ENCODE measurements at places on chromosomes 3 and 15.

GRCh38 chr15:69825941-69826818 is 271.5 kb downstream of the TLE3 start:
- DNase-seq: no peak

- DNase-seq: no peak
These were observed 233.3 kb downstream of the UACA start for GRCh38 chr15:70530017-70530499.

- no peak for DNase-seq
These were observed 23.7 kb downstream of the CRYGS start for GRCh38 chr3:186520431-186520830.

GRCh38 chr3:123026565-123027291 is 835 bp downstream of the SEMA5B start:
- DNase-seq: no peak

- no peak for DNase-seq
These were observed 113.9 kb downstream of the SEMA5B start for GRCh38 chr3:122913539-122914100.

DNA sequence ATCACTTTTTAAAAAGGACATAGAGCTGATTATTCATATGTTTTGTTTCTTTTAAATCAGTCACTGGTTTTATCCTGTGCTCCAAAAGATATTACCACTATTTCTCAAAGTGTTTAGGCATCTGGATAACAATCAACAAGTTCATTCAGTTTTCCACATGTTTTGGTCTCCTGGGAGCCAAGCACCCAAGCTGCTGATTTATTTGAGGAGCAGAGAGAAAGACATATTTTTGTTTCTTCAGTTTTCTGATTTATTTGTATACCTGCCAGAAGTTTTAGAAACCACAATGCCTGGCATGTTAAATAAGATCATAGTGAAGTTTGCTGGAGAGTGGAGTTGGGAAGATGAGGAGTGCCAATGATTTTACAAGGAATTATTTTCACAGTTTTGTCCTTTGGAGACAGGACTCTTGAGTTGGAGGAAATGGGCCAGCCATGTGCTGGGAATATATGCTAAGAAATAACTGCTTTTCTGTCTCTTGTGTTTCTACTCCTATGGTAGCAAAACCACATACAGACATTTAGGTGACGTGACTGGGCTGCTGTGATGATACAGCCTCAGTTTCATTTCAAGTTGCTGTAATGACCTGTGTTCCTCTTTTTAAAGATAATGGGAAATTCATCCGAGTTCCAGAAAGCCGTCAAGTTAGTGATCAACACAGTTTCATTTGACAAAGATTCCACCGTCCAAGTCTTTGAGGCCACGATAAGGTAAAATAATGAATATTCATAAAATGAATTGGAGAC is 11.7 kb downstream of the EDEM1 start:
- no peak for DNase-seq

- no peak for DNase-seq
These were observed 140.4 kb downstream of the FBN1 start for GRCh38 chr15:48505067-48505466.

- no peak for DNase-seq
These were observed 175.8 kb downstream of the XXYLT1 start for GRCh38 chr3:195095035-195095703.

- no peak for DNase-seq
These were observed 525 bp downstream of the NPTN start for GRCh38 chr15:73632670-73633058.

DNA sequence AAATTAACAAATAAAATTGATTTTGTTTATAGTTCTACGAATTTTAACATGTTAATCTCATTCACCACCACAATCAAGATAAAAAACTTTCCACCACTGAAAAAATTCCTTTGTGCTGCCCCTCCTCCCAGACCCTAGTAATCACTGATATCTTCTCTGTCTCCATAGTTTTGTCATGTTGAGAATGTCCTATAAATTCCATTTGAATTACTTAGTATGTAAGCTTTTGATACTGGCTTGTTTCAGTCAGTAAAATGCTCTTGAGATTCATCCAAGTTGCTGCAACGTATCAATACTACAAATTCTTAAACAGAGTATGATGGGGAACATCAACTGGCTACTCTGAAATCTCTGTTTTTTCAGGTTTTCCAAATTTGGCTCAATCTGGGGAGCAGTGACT is 129.6 kb downstream of the CTNNB1 start:
- DNase-seq: no peak

DNA sequence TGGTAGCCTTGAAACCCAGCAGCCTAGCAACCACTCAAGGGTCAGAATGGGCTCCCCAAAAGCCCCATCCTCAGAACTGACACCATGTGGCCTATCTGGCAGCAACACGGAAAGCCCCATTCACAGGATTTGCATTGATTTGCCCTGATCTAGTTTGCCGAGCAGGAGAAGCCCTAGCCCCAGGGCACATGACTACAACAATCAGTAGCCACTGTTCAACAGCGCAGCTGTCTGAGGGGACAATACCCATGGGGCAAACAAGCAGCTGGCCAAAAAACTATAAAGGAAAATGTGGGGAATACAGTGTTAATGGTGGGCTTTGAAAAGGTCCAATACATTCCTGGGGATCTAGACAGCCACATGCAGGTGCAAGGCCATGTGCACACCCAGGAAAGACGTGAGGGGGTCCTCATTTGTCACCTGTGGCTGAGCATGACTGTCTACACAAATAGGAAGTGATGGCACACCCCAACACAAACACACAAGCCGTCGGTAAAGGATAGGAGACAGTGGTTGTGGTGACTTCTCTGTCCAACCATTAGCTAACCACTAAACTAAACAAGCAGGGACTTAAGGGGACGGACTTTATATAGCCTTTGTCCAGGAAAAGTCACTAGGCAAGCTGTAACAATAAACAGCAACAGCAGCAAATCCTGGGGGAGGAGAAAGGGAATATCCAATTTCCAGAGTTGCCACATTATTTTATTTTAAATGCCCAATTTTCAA is 113.7 kb downstream of the LRIG1 start:
- no peak for DNase-seq

GRCh38 chr3:5054098-5054497 is 68.0 kb upstream of the ARL8B start:
- no peak for DNase-seq

DNA sequence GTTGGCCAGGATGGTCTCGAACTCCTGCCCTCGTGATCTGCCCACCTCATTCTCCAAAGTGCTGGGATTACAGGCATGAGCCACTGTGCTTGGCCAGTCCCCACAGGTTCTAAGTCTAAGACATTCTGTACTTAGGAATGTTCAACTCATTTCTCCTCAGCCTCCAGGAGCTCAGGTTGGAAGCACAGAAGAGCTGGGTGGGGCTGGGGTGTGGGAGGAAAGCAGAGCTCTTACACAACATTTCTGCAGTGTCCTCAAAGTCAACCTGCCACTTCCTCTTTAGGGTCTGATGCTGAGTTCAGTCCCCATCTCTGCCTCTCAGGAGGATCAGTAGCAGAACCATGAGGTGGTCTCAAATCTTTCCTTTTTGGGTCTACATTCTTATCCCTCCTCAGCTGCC is 75.5 kb downstream of the MRPL46 start:
- DNase-seq: no peak

DNA sequence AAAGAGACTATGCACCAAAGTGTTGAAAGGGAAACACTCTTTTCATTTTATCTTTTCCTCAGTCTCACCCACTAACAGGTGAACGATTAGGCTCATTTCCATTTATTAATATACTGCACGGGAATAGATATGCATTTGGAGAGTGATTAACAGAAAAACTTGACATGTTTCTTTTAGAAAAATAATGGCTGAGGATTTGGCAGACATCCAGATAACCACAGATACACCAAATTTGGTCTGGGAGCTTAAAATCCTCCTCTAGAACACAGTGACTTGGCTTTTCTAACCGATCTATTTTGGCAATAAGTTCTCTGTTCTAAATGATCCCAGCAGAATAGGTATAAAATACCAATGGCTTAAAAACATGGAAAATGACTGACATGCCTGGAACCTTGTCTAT is 459.3 kb upstream of the SGO1 start:
- DNase-seq: no peak

GRCh38 chr3:98038876-98039275 is 3.8 kb upstream of the GABRR3 start:
- no peak for DNase-seq

DNA sequence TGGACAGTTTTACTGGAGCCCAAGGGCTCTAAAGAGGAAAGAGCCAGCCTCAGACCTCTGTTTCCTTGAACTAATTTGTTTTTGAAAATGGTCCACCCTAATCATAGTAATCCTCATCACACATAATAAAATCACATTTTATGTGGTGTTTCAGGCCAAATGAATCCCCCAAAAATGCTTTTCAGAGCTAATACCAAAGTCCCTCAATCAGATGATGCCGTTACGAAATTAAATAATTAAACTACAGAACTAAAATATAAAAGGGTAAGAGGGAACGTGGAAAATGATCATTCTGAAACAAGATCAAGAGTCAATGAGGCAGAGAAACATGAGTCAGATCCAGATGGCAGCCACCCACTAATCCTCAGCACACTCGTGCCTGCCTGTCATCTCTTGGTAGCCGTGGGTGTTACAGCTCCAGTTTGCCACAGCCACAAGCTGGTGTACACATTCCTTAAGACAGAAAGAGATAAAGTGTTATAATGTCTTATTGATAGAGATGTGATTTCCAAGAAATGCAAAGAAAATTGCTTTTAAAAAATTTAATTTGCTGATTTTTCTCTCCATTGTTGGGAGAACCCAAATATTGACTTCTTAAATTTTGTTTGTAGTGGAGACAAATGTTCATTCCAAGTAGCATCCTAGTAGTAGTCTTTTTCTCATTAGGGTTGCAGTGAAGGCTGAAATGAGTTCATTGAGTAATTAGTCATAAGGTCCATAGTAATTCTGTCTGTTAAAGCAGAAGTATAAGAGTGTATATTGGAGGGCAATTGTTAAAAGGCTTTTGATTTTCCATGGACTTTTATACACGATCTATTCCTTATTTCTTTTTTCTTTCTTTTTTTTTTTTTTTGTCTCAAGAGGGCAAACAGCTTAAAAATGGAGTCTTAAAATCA is 104.2 kb downstream of the AGBL1 start:
- no peak for DNase-seq

DNA sequence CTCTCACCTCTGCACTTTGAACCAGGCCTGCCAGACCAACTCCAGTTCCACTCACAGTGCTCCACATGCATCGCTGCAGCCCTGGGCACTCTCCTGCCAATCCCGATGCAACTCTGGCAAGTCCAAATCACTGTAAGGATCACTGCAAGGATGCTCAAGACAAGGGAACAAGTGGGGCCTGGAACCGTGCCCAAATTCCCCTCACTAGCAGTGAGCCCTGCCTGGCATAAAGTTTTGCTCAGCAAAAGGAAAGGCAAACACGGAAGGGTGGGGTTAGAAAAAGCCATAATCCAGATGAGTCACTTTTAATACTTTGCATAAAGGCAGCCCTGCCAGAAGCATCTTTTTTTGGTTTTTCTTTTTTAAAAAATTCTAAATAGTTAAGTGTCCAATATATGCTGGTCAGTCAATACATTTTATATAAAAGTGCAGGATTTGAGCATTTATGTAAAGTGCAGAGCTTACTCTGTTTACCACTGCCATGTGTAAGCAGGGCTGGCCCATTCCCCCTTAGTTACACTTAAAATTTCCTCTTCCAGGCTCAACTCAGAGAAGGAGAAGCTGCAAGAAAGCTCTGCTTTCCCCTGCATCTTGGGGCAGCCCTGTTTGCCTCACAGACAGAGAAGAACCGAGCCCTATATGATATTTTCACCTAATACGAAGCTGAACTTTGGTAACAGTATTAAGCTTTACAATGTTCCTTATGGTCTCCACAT is 102.2 kb downstream of the CD47 start:
- no peak for DNase-seq

- no peak for DNase-seq
These were observed 16.0 kb downstream of the SLC51A start for GRCh38 chr3:196232154-196232881.

DNA sequence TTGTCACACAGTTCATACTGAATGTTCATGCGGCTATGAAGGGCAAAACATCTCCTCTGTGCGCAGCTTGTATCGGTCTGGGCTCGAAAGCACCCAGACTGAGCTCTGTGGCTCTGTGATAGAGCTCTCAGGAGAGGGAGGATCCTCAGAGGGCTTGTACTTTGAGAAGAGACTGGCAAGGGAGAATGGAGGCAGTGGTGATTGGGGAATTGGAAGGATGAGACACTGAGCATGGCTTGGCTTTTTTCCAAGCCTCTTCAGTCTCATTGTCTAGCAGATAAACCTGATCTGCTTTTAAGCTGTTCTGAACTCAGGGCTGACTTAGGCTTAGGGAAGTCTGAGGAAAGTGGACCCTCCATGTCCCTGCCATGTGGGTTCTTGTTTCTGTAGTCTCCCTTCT is 43.0 kb downstream of the RAD54L2 start:
- no peak for DNase-seq

DNA sequence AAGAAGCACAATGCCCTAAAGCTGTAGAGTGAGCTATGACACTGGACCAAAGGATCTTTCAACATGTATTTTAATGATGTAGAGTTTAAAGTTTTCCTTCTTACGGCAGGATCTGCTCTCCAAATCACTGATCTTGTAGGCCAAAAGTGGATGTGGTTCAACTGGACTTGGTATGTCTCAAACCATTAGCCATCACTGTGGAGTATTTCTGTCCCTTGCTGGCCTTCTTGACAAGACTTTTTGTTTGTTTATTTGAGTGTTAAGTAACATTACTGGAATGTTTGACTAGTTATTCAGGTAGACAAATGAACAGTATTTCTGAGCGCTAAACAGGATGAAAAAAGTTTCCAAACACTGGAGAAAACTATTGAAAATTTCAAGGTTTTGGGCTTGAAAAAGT is 472.7 kb upstream of the CFAP20DC start:
- DNase-seq: no peak

DNA sequence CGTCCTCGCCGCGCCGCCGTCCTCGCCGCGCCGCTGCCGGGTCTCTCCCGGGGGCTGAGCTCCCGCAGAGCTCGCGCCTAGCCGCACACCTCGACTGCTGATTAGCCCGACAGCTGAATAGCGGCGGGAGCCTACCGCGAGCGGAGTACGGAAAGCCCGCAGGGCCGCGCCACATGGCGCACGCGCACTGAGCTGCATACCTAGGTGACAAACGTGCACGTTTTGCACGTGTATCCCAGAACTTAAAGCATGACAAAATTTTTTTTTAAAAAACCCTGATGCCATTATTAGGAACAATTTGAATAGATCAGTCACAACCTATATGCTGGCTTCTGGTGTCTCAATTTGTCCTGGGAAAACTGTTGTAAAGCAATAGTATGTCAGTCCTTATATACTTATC is at the start of gene GOLGA8A:
TSS of gene GOLGA8A (minus strand) at position 122 of the 400 bp plus-strand sequence. CDS start 48,117 bp downstream, outside the sequence.
- peak; percentile 56 for DNase-seq

DNA sequence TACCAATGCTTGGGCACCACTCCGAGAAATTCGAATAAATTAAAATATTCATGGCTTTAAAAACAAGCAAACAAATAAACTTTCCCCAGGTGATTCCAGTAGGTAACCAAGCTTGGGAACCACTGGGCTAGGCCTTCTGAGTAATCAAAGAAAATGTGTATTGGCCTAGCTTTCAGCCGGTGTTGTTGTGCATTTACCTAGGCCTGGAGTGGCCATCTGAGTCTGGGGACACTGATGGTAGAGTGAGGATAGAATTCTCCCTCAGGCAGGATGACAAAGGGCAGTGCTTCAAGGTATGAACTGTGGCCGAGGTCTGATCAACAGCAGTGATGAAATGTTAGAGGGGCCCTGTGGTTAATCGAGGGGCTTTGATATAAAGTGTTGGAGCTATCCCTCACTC is 440.5 kb downstream of the EPHB1 start:
- DNase-seq: no peak

- no peak for DNase-seq
These were observed 31.5 kb downstream of the GASK1A start for GRCh38 chr3:43010638-43011037.

GRCh38 chr3:100041328-100041749 is 73.0 kb downstream of the FILIP1L start:
- DNase-seq: no peak

Data from effector memory CD4-positive, alpha-beta T cell (primary cell).